ENCODE measurements at places on chromosomes 6 and 20.

- DNase-seq: no peak
Measured at GRCh38 chr6:16519265-16520242, 241.7 kb downstream of the ATXN1 start.

- peak; percentile 60 for DNase-seq
Measured at GRCh38 chr6:168452685-168453377, 11.8 kb downstream of the SMOC2 start.

GRCh38 chr6:42281570-42281969, 63.9 kb upstream of the MRPS10 start:
- DNase-seq: no peak

DNA sequence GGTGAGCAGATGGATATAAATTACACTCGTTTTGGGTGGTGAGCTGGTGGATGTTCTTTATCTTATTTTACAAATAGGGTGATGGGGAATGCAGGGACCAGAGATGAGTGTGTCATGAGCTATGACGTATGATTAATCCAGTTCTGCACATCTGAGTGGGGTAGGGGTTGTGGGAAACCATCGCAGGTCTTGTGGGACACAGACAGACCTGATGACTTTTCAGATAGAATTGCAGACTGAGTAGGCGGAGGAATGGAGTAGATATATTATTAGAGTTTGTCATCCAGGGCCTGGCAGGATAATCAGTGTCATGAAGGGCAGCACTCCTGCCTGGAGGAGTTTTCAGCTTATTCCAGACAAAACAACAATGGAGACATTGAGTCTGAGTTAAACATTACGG, 12.9 kb upstream of the DSP start:
- no peak for DNase-seq

DNA sequence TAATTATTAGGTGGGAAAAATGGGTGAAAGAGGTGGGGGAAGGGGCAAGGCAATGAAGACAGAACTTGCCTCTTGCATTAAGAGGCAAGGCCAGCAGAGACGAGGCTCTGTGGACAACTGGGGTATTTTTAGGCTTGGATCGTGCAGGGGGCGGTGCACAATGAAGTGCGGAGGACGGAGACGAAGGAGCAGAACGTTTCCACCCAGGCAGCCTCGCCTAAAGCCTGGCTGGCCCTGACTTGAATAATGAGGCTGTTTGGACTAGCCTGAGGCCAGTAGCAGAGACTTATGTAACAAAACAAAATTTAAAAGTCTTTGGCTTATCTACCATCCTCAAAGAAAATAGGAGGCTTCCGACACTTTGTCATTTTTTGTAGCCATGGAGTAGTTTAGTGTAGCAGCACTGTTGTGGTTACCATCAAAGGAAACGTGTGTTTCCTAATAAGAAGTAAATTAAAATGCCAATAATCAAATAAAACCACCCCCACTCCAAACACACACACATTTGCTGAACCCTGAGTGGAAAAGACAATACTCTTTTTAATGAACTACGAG, 370.0 kb upstream of the CNR1 start:
- peak; percentile 21 for DNase-seq

DNA sequence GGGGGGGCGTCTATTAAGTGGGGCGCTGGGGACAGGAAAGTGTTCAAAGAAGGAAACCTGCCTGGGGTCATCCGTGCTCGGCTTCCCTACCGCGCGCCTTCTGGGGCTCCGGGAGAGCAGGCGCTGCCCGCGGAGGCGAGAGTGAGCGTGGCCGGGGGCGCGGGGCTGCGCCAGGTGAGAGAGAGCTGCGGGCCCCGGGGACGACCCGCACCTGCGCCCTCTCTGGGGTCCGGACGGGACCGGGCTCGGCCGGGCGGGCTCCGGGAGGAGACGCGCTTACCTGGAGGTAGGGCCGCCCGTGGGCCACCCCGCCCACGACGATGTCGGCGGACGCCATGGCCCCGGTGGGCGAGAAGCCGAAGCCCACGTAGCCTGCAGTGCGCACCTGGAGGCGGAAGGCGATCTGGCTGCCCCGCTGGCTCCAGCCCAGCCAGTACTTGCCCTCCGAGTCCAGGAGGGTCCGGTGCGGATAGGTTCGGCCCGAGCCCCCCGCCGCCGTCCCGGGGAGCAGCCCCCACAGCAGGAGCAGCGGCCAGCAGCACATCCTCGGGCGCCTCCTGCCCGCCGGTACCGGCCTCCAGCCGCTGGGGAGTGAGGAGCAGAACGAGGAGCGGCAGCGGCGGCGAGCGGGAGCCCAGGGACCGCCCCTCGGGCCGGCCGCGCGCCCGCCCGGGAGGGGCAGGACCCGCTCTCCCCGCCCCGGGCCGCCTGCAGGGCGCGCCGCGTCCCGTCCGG, at the start of gene MOXD1:
TSS of gene MOXD1 (minus strand) at position 593 of the 735 bp plus-strand sequence. CDS start at position 544, 49 bp downstream.
- DNase-seq: peak; percentile 19

GRCh38 chr6:96899019-96899418, 1.3 kb upstream of the NDUFAF4 start:
- DNase-seq: peak; percentile 61

GRCh38 chr6:35084041-35084491, 57.1 kb downstream of the TCP11 start:
- peak; percentile 13 for DNase-seq

DNA sequence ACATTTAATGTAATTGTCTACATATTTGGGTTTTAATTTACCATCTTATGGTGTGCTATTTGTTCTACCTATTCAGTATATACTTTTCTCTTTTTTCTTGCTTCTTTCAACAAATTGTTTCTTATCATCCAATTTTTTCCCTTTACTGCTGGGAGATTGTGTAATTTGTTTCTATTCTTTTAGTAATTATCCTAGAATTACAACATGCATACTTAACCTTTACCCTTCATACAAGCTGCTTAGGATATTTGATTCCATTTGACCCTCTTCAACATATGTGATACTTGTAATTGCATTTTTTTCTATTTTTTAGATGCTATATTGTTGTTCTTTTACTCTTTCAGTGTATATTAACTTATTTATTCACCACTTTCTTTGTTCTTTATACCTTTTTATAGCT, 15.1 kb upstream of the TBPL1 start:
- no peak for DNase-seq

DNA sequence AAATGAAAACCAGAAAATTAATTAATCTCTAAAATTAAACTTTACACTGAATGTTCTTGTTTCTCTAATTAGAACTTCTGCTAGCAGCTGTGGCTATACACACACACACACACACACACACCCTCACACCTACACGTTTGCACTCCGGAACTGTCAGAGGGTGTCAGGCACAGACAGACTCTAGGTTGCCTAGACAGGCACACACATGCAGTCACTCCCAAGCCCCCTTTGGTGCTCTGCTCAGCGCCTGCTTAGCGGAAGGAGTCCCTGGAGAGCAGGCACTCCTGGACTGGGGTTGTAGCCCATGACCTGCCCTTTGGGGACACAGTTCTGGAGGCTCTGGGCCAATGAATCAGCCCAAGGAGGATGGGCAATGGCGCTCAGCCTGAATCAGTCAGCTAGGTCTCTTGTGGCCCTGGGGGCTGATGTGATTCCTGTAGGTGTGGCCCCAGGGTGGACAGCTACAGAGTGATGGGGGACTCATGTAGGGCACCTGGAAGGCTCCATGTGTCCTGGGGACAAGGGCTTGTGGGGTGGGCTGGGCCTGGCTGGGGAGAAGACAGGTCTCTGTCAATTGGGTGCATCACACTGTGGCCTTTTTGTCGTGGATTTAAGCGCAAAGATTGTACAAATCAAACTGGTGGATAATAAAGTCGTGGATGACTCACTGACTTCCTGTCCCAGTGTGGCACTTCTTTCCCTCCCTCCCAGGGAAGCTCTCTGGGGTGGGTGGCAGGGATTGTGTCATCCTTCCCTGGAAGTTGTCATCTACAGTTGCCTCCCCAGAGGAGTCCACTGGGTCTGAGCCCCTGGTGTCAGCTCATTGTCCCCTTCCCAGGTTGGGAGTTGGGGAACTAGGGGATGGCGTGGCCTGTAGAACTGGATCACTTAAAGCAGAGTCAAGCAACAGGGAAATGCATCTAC, 8.8 kb downstream of the TMEM151B start:
- DNase-seq: no peak

- DNase-seq: no peak
Measured at GRCh38 chr20:61599061-61599531, 347.0 kb downstream of the CDH4 start.

GRCh38 chr6:130724089-130724488, 103.1 kb upstream of the SMLR1 start:
- no peak for DNase-seq

DNA sequence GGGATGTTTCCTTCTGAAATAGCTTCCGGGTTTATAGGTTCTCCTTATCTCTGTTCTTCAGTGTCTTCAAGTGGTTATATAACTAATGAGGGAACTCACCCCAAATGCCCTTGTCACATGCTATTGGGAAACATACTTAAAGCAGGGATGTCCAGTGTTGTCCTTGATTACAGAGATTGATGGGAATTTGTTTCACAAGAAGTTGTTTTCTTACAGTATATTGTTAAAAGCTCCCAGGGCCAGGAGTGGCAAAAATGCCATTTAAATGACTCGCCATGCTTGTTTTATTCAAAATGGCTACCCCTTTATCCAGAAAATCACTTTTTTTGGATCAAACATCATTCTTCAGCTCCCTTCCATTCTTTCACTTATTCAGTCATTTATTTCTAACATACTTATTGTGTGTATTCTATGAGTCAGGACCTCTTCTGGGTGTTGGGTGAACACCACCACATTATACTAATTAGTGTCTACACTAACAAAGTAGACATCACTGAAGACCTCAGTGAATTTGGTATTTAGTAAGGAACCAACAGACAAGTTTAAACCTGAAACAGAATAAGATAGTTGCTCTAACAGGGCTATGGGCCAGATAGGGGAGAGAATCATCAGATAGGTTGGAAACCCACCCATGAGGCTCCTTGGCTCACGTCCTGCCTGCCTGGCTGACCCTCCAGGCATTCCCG, 791.1 kb downstream of the MAFB start:
- DNase-seq: no peak

DNA sequence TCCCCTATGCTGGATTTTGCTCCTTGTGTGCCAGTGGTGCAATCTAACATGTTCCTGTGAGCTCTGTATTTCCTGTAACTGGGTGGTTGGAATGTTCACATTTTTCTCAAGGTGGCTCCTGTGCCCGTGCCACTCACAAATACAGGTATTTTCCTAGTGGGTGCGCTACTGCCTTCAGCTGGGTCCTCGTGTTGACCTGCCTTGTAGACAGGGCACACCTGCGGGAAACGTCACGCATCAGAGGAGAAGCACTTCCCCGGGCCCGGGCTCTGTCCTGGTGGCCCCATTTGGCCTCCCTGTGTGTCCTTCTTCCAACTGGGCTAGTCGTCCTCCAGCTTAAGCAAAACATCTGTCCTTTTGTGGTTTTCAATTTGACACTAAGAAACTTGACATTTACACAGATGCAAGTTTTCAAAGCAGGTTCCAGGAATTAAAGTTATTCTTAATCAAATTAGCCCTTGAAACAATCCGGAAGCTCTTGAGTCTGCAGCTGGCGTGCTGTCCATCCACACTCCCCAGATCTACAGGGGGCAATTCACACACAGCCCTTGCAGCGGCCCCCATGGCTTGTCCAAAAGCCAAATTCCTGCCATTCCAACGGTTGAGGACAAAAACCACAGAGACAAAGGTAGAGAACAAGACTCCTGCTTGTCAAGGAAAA, 275.1 kb downstream of the CDC5L start:
- no peak for DNase-seq

DNA sequence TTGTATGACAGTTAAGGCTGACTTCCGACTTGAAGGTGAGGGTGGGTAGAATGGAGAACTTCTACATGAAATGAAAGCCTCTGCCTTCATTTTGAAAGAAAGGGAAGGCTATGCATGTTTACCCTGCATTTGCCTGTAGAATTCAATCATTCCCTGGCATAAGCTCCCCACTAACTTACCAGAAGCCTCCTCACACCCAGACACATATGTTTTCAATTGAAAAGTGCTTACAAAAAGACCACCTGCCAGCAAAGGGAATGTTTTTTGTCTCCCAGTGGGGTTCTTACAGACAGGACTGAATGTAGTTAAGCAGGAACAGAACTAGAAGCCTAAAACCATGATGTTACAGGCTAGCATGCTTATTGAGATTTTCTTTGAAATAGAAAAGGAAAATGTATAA, 392.1 kb upstream of the HSF2 start:
- DNase-seq: no peak

DNA sequence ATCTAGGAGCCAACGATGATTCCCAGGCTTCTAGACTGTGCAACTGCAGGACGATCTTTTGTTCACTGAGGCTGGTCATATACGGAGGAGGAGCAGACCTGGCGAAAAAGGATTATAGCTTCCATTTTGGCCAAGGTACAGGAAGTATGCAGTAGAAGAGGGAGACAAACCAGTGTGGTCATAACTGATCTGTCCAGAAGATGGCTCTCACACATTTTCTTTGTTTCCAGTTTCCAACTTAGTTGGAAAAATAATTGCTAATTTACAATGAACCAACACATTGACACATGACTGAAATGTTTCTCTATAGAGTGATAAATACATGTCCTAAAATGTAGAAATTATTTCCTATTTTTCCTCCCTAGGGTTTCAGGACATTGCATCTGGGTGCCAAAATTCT, 364.1 kb upstream of the BTBD3 start:
- DNase-seq: no peak

- DNase-seq: no peak
Measured at GRCh38 chr6:151009576-151009975, 144.1 kb downstream of the MTHFD1L start.

DNA sequence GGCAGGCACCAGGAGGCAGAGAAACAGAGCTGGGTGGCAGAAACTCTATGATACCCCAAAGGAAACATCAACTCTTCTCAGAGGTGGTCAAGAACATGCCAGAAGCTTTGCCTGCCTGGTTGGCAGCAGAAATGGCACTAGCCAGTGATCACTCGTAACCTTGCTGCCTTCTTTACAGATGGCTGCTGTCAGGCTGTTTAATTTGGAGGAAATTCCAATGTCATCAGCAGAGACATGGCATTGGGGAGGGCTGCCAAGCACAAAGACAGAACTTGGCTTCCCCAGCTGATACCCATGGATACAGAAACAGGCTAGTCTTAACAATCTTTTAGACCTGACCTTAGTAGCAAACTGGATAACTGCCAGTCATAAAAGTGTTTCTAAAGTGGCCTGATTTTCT, 153.6 kb downstream of the GMPR start:
- DNase-seq: no peak

GRCh38 chr6:118316796-118317384, 231.2 kb upstream of the PLN start:
- DNase-seq: no peak

DNA sequence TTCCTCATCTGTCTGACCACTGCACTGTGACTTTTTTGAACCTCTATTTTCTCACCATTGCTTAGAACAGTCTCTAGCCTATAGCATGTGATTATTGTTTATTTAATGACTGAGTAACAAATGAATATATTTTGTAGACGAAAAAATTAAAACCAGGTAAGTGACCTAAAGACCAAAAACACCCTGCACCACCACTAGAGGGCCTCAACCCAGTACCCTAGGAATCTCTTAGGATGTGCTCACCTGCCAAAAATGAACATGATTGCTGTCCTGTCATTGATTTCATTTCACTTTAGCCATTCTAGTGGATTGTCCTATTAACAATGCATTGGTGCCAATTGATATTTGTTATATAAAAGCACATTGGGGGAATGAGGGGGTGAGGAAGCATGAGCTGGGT, 199.1 kb downstream of the COL9A1 start:
- no peak for DNase-seq

GRCh38 chr6:81800666-81801065, 48.2 kb upstream of the TENT5A start:
- no peak for DNase-seq

GRCh38 chr6:7786214-7786661, 60.3 kb downstream of the BMP6 start:
- DNase-seq: no peak
